ENCODE measurements at places on chromosomes 13 and 19.

GRCh38 chr13:111506125-111506524, 185.7 kb downstream of the TEX29 start:
- DNase-seq, result no peak

- no peak for DNase-seq
These were observed 895.8 kb downstream of the SLITRK6 start for GRCh38 chr13:84903391-84903790.

GRCh38 chr19:52942386-52943133, 19.3 kb upstream of the ZNF888 start:
- DNase-seq, result peak; percentile 88

DNA sequence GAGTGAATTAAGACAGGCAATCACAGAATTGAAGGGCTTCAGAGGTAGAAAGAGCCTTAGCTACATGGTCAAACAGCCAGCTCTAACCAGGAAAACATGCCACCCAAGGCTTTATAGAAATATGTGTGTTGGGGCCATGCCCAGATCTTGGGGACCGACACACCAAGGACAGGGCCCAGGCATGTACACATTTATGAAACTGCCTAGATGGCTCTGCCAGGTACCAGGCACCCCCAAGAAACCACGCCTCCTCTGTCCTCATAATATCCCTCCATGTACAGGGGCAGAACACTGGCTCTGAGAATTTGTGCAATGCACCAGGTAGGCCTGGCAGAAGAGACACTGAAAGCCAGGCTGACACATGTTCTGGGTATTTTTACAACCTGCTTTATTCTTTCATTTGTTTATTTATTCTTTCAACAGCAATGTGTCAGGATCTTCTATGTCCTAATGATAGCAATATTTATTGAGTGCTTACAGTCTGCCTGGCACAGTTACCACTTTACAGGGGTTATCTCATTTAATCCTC, 137.9 kb upstream of the LSM14A start:
- DNase-seq, result no peak

DNA sequence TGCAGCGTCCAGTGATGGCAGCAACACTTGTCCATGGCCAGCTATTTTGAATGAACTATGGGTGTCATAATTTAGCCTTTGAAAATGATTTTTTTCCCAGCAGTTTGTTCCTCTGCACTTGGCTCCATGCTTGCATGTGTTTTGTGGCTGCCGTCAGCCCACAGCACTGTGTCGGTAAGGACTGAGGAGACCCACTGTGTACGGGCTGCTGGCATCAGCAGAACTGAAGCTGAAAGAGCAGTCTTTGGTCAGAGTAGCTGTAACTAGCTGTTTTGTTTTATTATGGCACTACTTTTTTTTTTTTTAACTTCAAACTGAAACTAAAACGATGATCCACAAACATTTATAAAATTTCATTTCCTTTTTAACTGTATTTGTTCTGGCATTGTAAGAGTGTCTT, 50.3 kb upstream of the TEX29 start:
- no peak for DNase-seq

DNA sequence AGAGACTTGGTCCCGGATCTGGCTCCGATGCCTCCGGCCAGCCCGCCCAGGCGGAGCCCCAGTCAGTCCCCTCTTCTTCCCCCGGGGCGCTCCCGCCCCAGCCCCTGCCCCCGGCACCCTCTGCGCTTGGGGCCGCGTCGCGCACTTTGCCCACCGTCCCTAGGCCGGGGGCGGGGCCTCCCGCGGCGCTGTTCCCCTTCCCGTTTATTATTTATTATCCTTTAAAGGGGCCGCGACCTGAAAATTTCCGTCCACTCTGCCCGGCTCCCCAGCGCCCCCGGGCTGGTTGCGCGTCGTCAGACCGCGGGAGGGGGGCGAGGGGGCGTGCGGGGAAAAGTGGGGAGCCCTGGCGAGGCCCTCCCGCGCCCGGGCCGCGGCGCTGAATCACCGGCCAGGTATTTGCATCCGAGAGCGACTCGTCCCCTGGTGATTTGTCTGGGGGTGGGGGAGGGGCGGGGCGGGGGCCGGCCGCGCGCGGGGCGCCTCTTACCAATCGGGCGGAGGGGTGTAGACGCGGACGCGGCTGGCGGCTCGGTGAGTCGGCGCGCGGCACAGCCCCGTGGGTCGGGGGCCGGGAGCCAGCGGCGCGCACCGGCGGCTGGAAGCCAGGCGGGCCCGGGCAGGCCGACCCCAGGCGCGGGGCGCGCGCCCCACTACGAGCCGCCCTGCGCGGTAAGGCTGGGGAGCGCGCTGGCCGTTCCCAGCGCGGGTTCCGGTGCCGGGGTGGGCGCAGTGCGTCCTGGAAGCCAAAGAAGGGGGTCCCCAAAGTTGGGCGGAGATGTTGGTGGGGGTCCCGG, at the start of gene ARID3A:
Gene ARID3A, plus strand, starts transcription at position 510 of the 797 bp plus-strand sequence. CDS start 3,494 bp downstream, outside the sequence.
- DNase-seq, result peak; percentile 63

DNA sequence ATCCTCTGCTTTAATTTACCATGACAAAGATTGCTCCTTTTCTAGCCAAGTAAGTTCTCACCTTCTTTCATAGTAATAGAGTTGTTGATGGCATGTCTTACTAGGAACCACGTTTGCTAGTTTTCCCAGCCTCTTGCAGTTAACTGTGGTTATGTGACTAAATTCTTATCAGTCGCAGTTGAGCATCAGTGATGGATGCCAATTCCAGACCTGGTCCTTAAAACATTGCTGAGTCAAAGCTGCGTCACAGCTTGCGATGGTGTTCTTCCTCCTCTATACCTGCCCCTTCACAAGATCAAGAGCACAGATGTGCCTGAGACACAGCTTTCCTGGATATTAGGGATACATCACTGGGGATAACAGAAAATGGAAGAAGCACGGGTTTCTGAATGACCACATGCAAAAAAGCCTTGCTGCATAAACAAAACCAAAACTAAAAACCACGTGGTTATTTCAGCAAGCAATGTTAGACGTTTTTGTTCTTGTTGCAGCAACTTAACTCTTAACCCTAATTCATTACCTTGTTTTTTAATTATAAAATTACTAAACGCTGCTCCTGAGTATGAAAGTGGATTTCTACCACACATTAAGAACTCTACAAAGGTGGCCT, 97.6 kb upstream of the DACH1 start:
- DNase-seq, result no peak

DNA sequence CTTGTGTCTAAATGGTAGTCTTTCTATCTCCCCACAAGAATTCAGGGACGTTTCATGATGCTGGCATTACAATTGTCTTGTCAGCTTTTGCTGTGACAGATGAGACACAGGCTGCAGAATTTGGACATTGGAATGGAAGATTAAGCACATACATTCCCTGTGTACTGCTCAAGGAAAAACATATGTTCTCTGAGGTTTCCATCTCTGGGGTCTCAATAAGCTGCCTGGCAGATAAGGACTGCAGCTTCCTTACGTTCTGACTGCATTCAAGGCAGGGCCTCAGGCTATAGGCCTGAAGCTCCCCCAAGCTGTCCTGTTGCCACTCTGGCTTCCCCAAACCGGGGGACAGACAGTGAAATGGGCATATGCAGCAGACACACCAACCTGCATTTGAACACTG, 91.3 kb upstream of the KL start:
- DNase-seq, result no peak

DNA sequence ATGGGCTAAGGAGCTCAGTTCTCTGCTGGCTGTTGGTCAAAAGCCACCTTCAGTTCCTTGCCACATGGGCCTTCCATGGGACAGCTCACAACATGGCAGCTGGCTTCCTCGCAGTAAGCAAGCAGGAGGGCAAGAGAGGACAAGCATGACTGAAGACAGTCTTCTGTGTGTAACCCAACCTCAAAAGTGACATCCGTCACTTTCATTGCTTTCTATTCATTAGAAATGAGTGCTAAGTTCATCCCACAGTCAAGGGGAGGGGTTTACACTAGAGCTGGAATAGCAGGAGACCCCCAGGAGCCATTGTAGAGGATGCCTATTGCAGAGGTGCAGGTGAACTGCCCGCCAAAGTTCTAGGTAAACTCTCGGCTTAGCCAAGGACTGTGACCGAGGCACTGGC, 163.3 kb downstream of the NUFIP1 start:
- no peak for DNase-seq

GRCh38 chr13:73331556-73331955, 272.8 kb downstream of the KLF5 start:
- no peak for DNase-seq

GRCh38 chr13:46131705-46132104, 26.9 kb upstream of the CPB2 start:
- DNase-seq, result no peak

- no peak for DNase-seq
These were observed 277.8 kb upstream of the SLITRK5 start for GRCh38 chr13:87393358-87393757.
